ENCODE measurements at places on chromosomes 2 and 18.
A peak's percentile ranks its signal among the peaks of the same experiment; 100 is the strongest.

DNA sequence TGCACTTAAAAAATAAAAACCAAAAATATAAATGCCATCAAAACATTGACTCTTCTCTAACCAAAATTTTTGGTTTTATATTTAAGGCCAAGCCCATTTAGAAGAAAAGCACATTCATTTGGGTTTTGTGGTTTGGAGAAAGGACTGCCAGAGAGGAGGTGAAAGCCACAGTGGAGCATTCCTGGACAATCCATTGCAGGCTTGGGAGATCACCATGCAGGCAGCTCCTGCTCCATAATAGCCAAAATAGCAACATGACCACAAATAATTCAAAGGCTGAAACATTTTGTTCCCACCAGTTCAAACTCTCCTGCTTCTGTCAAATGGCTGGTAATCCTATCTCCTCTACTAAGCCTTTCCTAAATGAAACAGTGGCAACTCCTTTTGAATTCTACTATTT is 73.5 kb downstream of the GALNT3 start:
- DNase-seq, result no peak

- DNase-seq, result no peak
Measured at GRCh38 chr2:22487541-22487940, 897.4 kb upstream of the KLHL29 start.

DNA sequence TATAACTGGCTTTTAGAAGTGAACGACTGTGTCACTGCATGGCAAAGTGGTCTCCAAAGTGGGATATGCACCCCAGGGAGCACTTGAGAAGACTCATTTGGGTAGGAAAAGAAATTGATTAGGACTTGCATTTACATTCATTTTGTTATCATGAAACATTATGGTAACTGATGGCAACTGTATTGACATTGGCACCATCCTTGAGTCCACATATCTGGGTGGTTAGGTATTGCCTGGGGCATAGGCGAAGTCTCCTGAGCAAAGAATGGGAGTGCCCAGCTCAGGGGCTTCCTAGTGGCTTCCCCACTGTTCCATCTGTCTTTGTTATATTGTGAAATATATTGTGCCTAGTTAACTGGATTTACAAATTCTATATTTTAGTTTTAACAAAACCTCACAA is 29.2 kb downstream of the SPATS2L start:
- no peak for DNase-seq

GRCh38 chr2:127389778-127390435 is 2.1 kb upstream of the MAP3K2 start:
- DNase-seq, result peak; percentile 85

DNA sequence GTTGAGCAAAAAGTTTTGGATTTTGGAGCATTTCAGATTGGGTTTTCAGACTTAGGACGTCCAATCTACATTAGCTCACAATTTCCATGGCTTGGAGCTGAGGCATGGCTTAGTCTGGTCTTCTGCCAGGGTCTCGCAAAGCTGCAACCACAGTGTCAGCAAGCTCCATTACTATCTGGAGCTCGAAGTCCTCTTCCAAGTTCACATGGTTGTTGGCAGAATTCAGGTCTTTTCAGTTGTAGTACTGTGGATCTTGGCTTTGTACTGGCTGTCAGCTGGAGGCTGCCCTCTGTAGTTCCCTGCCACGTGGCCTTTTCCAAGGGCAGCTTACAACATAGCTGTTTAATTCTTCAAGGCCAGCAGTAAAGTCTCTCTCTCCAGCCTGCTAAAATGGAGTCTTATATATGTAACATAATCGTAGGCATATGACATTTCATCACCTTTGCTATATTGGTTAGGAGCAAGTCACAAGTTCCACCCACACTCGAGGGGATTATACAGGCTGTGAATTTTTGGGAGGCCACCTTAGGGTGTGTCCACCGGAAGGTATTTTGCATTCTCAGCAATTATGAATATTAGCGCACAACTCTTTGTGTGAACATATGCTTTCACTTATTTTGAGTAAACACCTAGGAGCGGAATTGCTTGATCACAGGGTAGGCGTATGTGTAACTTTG is 41.5 kb upstream of the EPC2 start:
- DNase-seq, result no peak

- DNase-seq, result no peak
Measured at GRCh38 chr18:68803356-68803755, 5.5 kb downstream of the CCDC102B start.

GRCh38 chr2:206824087-206824618 is 58.7 kb downstream of the FASTKD2 start:
- DNase-seq, result no peak

- DNase-seq, result peak; percentile 64
Measured at GRCh38 chr2:102258386-102259074, 52.8 kb upstream of the IL1RL1 start.

- DNase-seq, result no peak
Measured at GRCh38 chr2:166171216-166171615, 43.4 kb upstream of the SCN1A start.

- DNase-seq, result no peak
Measured at GRCh38 chr2:238096311-238097011, 3.7 kb upstream of the ESPNL start.

DNA sequence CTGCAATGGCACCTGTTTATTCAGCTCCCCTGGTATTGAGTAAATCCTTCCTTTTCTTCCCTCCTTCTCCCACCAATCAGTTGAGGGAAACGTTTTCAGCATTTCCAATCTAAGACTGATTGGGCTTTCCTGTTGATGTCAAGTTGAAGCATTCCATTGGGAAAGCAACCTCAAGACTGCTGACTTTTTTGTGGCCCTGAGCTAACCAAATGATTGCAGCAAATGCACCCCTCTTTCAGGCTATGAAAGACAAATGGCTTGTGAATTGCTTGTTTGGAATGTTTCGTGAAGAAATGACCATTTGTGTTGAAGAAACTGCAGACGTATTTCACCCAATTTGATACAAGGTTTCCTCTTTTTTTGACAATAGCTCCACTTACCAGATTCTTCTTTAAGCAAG is 303.5 kb downstream of the EPHA4 start:
- DNase-seq, result no peak

GRCh38 chr2:221571025-221571550 is 1.0 kb downstream of the EPHA4 start:
- DNase-seq, result no peak

DNA sequence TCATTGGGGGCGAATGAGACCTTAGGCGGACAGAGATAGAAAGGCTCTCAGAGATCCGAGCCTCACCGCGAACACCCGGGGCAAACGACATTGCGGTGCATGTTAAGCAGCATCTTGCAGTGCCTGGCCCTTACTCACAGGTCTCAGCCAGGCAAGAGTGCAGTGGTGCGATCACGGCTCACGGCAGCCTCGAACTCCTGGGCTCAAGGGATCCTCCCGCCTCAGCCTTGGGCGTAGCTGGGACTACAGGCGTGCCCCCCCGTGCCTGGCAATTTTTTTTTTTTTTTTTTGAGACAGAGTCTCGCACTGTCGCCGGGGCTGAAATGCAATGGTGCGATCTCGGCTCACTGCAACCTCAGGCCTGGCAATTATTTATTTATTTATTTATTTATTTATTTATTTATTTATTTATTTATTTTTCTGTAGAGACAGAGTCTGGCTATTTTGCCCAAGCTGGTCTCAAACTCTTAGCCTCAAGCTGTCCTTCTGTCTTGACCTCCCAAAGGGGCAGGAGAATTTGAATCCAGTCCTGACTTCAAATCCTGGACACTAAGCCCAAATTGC is 1.3 kb downstream of the LAMA3 start:
- DNase-seq, result no peak

- DNase-seq, result no peak
Measured at GRCh38 chr2:42443718-42444399, 49.9 kb downstream of the KCNG3 start.

DNA sequence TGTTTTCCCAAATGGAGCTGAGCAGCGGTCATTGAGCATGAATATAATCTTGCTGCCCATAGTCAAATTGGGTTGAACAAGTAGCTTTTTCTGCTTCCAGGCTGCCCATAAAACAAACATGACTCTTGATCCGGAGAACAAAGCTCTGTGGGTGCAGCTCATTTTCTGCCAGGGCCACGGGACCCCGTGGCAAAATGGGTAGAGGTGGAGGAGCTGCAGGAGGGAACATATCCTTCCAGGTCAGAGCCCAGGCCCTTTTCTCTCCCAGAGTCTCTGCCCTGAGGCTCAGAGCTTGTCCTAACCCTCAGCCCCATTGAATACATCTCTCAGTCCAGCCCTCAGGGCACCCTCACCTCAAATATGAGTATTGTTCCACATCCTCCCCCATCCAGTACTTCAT is 151.6 kb upstream of the TWIST2 start:
- no peak for DNase-seq

DNA sequence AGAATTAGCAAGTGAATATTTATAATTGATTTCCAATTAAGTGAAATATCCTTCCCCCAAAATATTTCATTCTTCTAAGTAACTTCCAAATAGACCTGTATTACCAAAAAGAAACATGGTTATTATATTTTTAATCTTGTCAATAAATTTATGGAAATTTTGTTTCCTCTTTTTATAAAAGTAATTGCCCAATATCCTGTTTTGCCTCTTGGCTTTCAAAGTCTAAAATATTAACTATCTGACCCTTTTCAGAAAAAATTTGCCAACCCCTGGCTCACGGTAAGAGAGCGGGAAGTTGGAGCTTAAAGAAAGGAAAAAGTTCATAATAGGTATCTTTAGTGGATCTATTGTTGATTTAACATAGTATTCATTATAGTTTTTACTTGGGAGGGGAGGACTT is 20.4 kb upstream of the SANBR start:
- no peak for DNase-seq

GRCh38 chr2:218517434-218518206 is 50.5 kb downstream of the USP37 start:
- no peak for DNase-seq

- DNase-seq, result no peak
Measured at GRCh38 chr2:236972491-236973342, 113.0 kb upstream of the COPS8 start.

DNA sequence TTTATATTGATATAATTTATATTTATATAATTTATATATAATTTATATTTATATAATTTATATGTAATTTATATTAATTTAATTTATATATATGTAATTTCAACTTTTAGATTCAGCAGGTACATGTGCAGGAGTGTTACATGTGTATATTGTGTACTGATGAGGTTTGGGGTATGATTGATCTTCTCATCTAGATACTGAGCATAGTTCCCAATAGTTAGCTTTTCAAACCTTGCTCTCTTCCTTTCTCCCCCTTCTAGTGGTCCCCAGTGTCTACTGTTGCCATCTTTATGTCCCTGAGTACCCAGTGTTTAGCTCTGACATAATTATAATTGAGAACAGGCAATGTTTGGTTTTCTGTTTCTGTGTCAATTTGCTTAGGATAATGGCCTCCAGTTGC is 1335.3 kb upstream of the CDH2 start:
- DNase-seq, result no peak

DNA sequence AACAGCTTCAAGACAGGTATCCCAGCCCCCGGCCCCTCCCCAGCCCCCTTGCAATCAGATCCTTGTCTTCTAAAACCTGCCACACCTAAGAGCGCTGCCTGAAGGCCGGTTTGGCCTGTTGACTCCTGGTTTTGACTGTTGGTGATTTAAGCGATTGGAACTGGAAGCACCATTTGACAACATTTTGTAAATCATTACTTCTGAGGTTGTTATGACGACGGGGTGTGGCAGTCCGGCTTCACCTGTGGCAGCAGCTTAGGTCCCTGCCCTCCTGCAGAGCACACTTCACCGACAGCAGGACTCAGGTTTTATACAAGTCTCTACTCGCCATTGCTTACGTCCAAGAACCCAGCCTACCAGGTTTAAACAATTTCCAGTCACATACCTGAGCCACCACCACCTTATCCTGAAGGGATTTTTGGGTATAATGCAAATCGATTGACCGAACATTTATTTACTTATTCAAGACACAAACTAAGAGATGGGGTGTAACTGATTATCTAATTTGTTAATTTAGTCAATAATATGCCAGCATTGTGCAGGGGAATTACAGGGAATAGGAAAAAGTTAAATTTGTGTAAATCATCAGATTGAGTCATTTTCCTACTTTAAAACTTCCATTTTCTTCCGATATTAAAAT is 707 bp upstream of the DGUOK start:
- no peak for DNase-seq

DNA sequence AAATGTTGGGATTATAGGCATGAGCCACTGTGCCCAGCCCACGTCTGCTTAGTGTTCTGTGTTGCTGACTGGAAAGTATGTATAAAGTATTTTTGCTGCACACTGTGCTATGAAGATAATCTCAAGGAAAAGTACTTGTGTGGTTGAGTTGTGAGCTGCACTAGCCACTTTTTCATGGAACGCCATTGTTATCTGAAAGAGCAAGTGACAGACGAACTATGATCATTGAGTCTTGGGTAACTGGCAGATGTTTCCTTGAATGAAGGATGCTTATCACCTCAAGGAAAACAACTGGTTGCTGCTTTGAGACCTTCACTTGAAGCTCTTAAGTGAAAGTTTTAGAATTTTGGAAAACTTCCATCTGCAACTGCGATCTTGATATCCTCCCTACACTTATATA is 82.2 kb upstream of the KCTD1 start:
- peak; percentile 52 for DNase-seq

GRCh38 chr2:3453190-3453999 is 65.9 kb downstream of the ADI1 start:
- no peak for DNase-seq

DNA sequence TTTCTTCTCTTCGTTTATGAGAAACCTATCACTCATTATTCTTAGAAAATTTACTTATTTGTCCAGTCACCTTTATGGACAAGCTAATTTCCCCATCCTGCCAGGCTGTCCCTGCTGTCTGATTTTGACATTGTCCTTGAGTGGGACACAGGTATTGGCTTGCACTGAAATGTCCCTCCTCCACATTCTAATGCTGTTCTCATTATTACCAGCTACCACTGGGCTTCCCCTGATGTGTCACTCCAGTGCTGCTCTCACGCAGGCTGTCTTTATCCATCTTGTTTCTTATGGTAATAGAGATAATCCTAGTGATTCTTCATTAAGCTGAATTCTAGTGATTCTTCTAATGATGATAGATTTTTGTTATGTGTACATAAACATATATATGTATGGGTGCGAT is 48.1 kb upstream of the RBMS1 start:
- DNase-seq, result no peak

- no peak for DNase-seq
Measured at GRCh38 chr2:200616656-200617055, 30.8 kb downstream of the AOX1 start.

DNA sequence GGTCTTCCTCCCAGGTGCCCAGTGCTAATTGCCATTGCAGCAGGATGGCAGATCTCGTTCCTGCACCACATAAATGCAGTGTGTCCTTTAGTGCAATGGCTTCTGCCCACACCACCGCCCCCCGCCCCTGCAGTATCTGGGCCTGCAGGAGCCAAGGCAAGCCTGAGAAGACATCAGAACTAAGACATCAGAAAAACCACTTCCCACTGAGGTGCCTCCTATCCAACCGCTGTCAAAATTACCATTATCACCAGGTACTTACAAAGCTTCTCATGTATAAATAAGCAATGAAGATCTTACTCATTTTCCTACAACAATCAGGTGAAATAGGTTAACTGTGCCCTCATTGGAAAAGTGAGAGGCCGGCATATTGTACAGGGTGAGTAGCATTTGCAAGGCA is 228.8 kb downstream of the FBXO15 start:
- DNase-seq, result no peak

GRCh38 chr2:69946351-69947324 is 14.8 kb downstream of the ASPRV1 start:
- DNase-seq, result peak; percentile 51
